AG09319 (cell line): ENCODE measurements at places on chromosomes 13 and 19.

- peak; percentile 18 for DNase-seq
Measured at GRCh38 chr13:33052506-33053280, 36.5 kb downstream of the KL start.

- DNase-seq = no peak
Measured at GRCh38 chr19:10752237-10752912, 34.5 kb downstream of the DNM2 start.

DNA sequence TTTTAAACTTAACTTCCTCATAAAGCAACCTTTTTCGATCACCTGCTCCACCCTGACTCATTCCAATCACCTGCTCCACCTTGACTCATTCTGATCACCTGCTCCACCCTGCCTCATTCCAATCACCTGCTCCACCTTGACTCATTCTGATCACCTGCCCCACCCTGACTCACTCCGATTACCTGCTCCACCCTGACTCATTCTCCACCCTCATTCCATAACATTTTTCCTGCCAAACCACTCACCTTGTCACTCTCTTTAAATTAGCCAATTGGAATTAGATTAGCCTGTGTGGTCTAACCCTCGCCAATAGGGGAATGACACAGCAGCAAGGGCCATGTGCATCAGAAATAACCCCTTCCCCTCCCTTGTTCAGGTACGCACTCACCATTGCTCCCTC, 31.9 kb upstream of the ZNF83 start:
- DNase-seq = no peak

DNA sequence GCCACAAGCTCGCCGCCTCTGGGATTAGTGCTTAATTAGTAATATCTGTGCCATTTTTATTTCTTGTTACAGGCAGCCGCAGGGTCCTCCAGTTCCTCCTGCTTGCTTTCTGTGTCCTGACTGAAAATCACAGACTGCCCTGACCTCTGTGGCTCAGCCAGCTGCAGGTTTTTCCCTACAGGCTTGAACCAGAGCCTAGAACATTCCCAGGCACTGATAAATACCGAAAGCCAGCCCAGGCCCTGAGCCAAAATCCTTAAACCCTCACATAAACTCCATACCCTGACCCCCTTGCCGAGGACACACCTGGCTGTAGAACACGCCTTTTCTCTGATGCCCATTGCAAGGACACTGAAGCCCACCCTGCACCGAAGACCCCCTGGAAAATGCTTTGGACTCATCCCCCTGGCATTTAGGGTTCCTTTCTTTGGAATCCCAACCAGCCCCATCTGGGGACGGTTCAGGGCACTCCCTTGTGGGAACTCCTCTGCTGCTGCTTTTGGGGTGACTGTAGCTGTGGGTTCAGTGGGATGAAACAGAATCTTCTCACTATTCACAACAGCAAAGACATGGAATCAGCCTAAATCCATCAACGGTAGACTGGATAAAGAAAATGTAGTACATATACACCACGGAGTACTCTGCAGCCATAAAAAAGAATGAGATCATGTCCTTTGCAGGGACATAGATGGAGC, 15.5 kb downstream of the DPP9 start:
- no peak for DNase-seq

GRCh38 chr19:12484011-12484370, 625 bp downstream of the ZNF709 start:
- DNase-seq = no peak

DNA sequence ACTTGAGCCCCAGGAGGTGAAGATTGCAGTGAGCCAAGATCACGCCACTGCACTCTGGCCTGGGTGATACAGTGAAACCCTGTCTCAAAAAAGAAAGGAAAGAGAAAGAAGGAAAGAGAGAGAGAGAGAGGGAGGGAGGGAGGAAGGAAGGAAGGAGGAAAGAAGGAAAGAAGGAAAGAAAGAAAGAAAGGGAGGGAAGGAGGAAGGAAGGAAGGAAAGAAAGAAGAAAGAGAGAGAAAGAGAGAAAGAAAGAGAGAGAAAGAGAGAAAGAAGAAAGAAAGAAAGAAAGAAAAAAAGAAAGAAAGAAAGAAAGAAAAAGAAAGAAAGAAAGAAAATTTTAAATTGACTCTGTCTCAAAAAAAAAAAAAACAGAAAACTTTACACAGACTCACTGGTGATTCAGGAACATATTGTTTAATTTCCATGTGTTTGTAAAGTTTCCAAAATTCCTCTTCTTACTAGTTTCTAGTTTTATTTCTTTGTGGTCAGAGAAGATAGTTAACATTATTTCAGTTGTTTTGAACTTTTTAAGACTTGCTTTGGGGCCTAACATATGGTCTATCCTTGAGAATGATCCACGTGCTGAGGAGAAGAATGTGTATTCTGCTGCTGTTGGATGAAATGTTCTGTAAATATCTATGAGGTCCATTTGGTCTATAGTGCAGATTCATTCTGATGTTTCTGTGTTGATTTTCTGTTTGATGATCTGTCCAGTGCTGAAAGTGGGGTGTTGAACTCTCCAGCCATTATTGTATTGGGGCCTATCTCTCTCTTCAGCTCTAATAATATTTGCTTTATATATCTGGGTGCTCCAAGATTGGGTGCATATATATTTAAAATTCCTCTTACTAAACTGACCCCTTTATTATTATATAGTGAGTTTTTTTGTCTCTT, 204.4 kb upstream of the SERP2 start:
- no peak for DNase-seq

GRCh38 chr19:33064458-33064791, 263 bp downstream of the RHPN2 start:
- DNase-seq = no peak

GRCh38 chr19:11293433-11294389, 2.2 kb upstream of the TSPAN16 start:
- peak; percentile 89 for DNase-seq

DNA sequence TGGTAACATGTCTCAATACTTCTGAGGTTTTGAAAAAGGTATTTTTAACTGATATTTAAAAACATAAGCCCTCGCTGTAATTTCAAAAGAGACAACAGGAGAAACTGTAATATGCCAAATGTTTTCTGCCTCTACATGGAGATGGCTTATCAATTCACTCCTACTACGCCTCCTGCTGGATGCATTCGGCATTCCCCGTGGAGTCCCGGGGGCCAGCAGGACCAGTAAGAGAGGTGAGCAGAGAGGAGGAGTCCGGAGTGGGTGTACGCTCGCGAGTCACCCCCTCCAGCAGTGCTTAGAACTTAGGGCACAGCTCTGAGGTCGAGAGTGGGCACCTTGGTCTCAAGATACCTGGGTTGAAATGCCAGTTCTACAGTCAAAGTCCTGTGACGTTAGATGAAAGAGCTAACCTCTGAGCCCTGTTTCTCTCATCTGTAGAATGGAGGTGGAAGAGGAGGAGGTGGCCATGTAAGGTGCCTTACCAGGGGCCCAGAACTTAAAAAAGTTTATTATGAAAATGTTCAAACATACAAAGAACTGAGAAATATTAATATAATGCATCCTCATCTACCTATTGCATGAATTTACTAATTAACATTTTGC, 110.2 kb downstream of the STK24 start:
- DNase-seq = no peak

DNA sequence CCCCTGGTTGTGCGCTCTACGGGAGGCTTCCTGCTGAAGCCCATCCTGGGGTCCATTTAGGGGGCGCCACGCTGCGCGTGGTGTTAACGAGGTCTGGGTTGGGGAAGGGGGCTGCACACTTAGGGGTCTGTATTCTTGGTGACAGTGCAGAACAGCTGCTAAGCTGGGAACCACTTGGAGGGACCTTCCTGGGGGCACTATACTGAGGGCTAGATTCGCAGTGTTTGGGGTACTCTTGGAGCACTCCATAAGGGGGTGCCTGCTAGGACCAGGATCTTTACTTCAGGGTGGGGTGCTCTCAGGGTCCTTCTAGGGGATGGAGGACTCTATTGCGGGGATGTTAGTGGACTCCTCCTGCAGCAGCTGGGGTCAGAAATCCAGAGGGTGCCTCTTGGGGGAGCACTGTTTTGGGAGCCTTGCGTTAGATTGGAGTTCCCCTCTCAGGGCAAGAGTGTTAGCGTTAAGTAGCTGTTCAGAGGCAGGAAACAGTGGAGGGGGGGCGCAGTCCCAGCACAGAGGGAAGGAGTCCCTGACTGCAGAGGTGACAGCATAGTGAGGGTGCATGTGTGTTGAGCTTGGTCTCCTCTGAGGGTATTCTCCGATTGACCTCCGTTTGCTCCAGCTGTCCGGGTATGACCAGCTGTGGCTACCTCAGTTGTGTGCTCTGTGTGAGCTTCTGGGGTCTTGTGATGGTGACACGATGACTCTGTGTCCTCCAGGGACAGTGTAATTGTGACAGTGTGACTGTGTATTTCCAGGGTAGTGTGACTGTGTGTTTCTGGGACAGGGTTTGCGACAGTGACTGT, 1.1 kb downstream of the PDE4A start:
- DNase-seq = no peak

DNA sequence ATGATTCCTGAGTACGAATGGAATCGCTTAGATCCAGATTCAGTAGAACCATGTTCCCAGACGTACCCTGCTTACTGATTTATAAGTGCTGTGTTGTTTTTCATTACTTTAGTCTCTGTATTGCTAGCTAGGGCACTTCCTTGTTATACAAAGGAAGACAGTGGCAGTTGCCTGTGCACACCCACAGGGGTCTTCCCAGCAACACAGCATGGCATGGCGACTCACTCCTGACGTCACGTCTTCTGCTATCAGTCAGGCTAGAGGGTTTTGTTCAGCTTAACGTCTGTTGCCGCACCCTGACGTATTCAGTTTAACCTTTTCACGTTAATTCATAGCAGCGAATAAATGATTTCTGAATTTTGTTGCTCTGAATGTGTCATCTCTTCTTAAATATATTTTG, 295.1 kb downstream of the MYO16 start:
- no peak for DNase-seq

- DNase-seq = no peak
Measured at GRCh38 chr13:32447894-32448623, 20.1 kb upstream of the N4BP2L1 start.

DNA sequence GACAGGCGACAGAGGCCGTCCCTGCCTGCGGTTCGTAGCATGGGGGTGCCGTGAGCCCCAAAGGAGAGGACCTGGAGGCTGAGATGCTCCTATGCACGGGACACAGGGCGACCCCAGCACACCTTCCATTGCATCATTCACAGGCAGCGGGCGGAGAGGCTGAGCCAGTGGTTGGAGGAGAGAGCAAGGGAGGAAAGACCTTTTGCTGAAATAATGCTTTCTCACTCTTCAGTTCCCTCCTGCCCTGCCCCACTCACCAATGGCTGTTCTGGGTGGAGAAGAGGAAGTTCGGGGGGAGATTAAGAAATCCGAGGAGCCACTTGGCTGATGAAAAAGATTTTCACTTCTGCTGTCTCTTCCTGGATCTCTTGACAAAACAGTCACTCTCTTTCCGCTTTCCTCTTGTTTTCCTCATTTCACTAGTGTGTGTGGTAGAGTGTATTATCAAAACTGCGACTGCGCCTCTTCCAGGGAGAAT, at the start of gene NLRP12:
TSS of gene NLRP12 (minus strand) at position 181 of the 478 bp plus-strand sequence. CDS start at position 41, 140 bp downstream.
- no peak for DNase-seq

GRCh38 chr13:65293530-65294198, 1936.5 kb downstream of the PCDH9 start:
- DNase-seq = no peak

- peak; percentile 39 for DNase-seq
Measured at GRCh38 chr13:32310134-32310706, 4.9 kb downstream of the ZAR1L start.

- DNase-seq = no peak
Measured at GRCh38 chr19:3781603-3782002, 4.6 kb downstream of the MATK start.

GRCh38 chr19:19750842-19751790, 18.2 kb upstream of the ZNF14 start:
- no peak for DNase-seq

DNA sequence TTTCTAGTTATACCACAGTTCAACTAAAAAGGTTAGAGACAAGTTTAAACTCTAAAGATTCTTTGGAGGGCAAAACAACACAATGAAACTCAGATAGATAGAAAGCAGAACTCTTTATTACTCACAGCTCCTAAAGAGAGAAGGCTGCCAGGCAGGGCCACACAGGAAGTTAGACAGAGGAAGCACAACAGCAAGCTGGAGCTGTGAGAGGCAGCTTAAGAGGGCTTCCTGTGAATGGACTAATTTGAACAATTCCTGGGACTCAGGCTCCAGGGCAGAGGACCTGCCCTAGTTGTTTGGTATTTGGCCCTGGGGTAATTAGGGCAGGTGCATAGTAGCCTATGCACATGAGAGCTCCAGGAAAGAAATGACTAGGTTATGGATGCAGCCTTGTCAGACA, 803.6 kb downstream of the DIAPH3 start:
- no peak for DNase-seq

- DNase-seq = no peak
Measured at GRCh38 chr19:34731019-34731829, 2.8 kb upstream of the ZNF181 start.

- no peak for DNase-seq
Measured at GRCh38 chr19:32773126-32773525, 53.6 kb downstream of the TDRD12 start.

DNA sequence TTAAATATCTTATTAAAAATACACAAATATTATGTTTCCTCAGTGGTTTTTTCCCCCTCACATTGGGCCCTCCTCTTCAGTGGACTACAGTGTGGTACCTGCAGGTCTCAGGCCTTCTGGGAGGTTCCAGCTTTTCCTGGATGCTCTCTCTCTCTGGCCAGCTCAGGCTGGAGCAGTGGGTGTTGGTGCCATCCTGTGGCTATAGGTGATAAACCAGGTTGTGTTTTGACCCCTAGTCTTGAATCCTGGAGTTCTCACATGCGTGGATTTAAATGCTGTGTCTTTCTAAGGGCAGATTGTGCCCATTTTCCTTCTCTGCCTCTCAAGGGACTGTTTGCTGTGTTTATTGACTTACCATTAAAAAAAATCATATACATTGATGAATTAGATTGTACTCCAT, 41.2 kb upstream of the ZNF527 start:
- DNase-seq = no peak

- no peak for DNase-seq
Measured at GRCh38 chr13:51269039-51269438, 46.8 kb downstream of the FAM124A start.

GRCh38 chr13:97464561-97464960, 30.6 kb downstream of the RAP2A start:
- DNase-seq = no peak

DNA sequence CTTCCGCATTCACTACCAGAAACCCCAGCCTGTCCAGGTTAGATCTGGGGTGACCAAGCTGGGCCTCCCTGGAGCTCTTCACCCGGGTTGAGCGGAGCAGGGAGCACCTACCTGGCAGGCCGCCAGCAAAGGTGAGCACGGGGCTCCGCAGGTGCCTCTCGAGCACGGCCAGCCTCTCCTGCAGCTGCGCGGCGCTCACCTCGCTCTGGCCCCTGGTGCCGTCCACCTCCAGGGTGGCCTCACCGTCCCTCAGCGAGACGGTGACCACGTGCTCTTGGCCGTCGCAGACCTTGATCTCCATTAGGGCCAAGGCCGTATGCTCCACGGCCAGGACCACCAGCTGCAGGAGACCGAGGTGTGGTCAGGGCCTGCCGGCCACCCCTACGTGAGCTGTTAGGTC, 42.0 kb downstream of the GAS6 start:
- DNase-seq = no peak

GRCh38 chr13:43388282-43389034, 365.1 kb downstream of the DNAJC15 start:
- no peak for DNase-seq
